Foreskin keratinocyte (primary cell): ENCODE measurements at places on chromosomes 6 and 20.
A peak's percentile ranks its signal among the peaks of the same experiment; 100 is the strongest.

DNA sequence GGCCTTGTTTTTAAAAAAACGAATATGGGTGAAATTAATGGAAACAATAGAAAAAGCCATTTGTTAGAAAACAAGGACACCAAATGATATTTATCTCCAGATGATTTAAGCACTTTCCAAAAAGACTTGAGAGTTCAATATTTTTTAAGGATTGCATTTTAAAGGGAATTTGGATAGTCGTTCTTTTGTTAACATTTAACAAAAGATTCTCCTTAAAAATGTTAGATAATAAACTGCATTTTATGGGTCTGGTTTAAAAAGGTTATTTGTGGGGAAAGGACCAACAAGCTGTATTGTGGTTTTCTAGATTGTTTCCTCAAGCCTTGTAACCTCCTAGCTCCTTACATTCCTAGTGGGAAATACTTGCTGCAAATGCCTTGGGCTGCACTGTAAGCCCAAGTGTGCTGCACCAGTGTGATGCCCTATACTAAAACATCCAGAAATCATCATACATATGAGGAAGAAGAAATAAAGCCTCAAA, 1.5 kb upstream of the PHIP start:
- DNase-seq = no peak

DNA sequence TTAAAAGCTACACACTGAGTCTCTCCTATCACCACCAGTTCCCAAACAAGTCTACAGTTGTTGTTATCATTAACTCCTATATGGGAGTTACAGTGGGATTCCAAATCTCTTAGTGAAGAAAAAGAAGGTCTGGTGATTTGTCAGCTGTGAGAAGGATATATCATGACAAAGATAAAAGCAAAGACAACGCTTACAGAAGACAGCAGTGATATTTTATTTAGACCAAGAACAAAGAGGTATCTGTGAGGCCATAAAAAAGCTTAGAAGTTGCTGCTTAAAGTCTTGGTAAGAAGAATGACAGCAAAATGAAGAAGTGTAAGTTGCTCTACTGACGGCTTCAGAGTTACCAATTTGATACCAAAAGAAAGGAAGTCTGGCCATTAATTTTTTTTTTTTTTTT, 47.2 kb downstream of the CHD6 start:
- no peak for DNase-seq

DNA sequence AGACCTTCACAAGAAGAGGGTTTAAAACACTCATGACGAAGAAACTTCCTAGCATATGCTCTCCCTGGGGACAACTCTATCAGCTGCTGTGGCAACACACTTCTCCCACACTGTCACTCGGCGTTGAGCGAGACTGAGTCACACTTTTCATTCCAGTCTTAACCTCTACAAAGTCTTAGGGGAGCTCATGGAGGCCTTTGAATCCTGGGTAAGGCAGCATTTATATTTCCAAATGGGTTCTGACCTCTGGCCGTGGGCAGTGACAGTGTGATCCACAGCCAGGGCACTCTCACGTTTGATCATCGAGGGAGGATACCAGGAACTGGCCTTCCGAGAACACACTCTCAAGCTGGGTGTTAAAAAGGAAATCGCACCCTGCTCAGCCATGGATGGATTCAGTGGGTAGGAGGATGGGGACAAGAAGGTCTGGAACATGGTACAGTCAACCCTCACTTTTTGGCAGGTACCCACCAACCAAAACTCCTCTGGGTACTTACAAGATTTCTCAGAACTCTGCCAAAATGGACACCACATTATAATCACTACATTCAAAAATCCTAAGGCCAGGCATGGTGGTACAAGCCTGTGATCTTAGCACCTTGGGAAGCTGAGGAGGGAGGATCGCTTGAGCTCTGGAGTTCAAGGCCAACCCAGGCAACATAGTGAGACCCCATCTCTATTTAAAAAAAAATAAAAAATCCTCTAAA, 19.6 kb downstream of the RRBP1 start:
- no peak for DNase-seq

DNA sequence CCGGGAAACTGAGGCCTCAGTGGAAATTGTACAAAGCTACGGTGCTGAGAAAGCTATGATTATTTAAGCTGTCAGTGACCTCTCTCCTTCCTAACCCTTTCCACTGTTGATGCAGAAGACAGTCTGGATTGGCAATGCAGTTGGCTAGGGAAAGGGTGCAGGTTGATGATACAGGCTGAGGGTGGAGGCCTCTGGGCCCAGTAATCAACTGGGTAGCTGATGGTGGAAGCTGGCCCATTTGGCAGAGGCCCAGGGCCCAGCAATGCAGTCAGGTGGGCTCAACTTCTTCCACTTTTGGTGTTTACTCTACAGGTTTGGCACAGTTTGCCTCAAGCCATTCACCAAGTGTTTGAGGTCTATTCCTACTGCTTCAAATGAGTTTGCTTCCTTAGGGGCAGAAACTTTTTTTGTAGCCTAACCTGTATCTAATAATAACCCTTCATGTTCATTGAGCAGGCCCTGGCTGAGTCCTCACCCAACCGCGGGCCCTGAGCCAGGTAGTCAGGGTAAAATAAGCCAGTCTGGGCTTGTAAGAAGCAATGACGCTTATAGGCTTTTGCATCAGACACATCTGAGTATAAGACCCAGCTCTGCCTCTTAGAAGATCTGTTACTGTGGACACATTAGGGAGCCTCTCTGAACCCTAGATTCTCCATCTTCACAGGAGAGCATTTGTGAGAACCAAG, 12.1 kb downstream of the BCL2L1 start:
- peak; percentile 97 for DNase-seq

DNA sequence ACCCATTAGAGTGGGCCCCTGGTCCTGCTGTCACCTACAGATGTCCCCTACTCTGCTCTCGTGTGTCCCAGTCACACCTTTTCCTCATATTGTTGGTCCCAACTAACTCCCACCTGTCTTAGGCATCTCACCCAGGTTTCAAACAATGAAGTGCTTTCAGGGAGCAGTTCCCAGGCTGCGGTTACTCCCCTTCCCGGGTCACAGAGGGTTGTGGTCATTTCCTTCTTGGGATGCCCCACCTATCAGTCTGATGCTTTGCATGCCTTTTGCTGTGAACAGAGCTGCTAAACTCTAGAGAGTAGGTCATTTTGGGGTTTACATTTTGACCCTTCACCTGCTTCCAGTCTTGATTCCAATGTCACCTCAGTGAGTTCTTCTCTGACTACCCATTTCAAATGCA, 181.6 kb downstream of the CDC5L start:
- no peak for DNase-seq

GRCh38 chr6:142118925-142119324, 13.8 kb upstream of the GJE1 start:
- peak; percentile 18 for DNase-seq

GRCh38 chr20:15564981-15565380, 1008.3 kb downstream of the KIF16B start:
- no peak for DNase-seq

DNA sequence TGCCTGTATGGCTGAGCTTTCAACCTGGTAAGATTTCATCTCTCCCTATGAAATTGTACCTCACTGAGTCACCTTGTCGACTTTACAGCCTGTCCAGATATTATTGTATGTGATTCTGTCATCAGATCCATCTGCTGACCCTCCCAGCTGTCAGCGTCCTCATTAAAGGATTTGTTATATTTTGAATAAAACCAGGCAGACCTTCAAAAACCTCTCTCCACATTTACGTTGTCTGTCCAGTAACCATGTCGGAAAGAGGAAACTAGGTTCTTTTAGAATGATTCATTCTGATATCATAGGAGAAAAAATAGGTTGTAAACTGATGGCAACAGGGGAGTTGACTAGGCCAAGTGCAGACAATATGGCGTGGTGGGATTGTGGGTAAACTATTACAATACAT, 38.5 kb downstream of the TSPYL4 start:
- DNase-seq = no peak

GRCh38 chr6:134002821-134003220, 49.6 kb downstream of the SLC2A12 start:
- DNase-seq = no peak

- peak; percentile 38 for DNase-seq
Measured at GRCh38 chr6:159174263-159174969, 5.2 kb downstream of the FNDC1 start.
